ENCODE measurements at places on chromosomes 13 and 19. TPM values are rescaled to one million over a fixed set of nuclear protein-coding genes. Genes with fewer than 3 reads are reported as not detected.
A peak's percentile ranks its signal among the peaks of the same experiment; 100 is the strongest.

DNA sequence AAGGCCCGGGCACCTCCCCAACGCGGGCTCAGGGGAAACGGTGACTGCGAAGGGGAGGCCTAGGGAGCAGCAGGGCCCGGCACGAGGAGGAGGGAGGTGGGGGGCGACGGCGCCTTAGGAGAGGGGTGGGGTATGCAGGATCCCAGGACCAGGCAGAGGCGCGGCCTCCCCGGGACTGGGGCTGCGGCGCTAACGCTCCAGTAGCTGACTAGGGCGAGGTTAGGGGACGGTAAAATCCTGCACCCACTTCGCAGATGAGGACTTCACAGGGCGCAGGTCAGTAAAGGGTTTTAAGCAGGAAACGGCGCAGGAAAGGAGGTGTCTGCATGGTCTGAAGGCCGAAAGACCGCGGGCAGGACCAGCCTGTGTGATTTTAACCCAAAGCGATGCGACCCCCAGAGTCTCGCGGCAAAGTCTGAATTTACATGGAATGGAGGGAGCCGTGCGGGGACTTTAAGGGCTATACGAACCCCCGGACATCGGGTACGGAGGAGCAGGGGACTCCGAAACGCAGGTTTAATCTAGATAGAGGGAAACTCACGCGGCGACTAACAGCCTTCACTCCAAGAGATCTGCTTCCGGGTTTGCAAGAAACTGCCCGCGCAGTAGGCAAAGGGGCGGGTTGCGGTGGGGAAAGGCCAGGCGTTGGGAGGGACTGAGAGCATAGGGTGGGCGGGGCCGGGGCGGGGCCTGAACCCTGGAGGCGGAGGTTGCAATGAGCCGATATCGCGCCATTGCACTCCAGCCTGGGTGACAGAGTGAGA is at the start of gene ZNF665:
ZNF665 (minus strand) TSS at position 588 of the 764 bp plus-strand sequence. CDS start 10,460 bp downstream, outside the sequence.
- DNase-seq = peak; percentile 90

- DNase-seq = no peak
Measured at GRCh38 chr13:51243227-51243626, 21.0 kb downstream of the FAM124A start.

DNA sequence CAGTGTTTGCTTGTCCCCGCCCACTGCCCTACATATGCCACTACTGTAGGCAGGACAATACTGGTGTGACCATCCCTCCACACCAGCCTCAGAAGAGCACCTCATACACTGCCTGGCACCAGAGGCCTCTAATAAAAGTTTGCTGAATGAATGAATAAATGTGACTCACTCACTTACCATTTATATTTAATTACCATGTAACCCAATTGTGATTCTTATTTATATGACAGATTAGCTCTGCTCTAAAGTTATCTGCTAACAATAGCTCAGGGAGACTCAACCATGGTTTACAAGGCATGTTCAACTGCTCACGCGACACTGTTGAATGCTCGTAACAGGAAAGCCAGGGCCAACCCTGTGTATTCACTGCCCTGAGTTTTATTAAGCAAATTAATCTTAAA is 66.0 kb upstream of the DOCK9 start:
- DNase-seq = no peak

DNA sequence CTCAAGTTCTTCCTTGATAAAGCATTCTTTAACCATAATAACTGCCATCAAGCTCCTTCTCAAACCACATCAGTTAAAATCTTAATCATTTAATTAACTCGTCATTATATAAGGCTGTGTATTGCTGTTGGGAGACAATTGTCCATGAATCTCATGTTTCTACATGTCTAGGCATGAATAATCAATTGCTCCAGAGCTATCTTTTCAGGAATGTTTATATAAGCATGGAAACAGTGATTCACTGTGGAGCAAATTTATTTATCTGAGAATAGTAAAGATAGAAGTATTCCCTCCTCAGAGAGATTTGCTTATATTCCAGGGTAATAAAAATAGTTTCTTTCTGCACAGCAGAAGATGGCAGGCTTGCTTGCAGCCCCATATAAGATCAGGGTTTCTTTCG is 71.1 kb downstream of the CBY2 start:
- no peak for DNase-seq

DNA sequence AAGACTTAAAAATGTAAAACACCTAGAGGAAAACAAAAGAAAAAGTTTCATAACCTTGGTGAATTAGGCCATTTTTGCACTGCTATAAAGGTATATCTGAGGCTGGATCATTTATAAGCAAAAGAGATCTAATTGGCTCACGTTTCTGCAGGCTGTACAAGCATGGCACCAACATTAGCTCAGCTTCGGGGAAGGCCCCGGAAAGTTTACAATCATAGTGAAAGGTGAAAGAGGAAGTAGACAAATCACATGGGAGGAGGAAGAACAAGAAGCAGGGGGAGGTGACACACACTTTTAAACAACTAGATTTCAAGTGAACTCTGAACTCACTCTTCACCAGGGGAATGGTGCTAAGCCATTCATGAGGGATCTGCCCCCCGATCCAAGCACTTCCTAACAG is 1358.5 kb upstream of the PCDH9 start:
- no peak for DNase-seq

DNA sequence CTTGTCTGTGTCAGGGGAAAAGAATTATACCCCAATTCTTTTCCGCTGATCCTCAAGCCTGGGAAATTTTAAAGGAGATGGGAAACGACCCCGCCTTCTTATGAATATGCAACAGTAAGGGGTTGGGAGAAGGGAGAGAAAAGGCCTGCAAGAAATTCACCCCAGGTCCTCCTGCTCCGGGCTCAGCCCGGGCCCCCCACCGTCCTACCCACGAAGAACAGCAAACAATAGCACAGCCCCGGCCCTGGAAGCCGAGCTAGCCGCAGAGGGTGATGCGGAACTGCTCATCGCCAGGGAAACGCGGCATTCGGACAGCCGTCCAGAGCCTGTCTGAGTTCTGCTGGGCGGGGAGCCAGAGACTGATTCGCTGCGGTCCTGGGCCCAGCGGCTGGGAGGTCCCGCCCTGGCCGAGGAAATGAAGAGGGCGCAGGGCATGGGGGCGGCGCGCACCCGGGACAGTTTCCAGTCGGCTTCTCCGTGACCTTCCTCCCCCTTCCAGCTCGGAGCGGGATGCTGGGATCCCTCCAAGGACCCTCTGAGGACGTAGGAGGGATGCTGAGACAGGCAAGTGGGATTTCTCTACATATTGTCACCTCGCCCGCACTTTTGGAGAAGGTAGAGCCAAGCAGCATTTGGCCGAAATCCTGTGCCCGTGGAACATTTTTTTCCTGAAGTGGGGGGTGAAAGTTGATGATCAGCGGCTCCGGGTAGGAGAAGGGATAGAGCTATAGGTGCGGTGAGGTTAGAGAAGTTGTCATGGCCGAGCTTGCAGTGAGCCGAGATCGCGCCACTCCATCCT is 82.3 kb upstream of the C1QTNF9B start:
- peak; percentile 70 for DNase-seq

GRCh38 chr19:29336425-29336824 is 123.5 kb upstream of the UQCRFS1 start:
- no peak for DNase-seq

DNA sequence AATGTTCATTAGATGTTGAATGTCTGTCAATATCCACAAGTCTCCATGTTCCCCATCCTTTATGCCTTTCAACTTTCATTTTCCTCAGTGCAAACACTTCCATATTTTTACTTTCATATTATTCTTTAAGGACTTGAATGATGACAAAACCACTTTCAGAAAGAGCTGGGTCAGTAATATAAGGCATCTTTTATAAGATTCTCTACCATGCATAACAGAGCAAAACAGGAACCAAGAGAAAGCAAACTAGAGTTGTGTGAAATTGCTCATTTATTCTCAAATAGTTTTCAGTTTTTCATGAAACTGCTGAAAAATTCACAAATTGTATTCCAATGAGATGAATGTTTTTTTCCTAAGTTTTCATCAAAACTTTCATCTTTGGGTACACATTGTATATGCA is 1247.6 kb downstream of the PCDH17 start:
- no peak for DNase-seq

GRCh38 chr19:49861107-49861506 is 6.3 kb downstream of the PNKP start:
- DNase-seq = no peak

DNA sequence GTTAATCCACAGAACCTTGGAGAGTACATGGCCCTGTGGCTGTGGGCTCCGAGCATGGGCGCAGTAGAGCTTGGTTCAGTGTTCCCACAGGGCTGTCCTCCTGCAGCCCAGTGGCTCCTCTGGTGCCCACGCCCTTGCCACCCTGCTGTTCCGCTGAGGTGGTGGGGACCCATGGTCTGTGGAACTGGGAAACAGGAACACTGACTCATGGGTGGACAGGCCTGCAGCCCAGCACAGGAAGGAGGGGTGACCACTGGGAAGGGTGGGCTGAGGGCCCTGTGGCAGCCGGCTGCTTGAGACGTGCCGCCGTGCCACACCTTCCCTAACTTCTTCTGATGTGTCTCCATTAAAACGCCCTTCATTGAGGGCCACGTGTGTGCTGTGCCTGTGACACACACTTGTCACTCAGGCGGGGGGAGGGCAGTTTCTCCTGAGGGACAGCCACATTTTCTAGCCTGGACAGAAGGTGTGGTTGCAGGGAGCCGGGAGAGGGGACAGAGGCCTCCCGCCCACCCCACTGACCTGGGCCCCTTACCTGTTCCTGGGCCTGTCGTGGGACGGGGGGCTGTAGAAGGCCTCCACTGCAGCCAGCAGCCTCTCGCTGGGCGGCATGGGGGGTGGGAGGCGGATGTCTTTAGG is 21.1 kb downstream of the CHERP start:
- no peak for DNase-seq

The SLC17A7 gene
- 0.17 TPM for total RNA-seq

DNA sequence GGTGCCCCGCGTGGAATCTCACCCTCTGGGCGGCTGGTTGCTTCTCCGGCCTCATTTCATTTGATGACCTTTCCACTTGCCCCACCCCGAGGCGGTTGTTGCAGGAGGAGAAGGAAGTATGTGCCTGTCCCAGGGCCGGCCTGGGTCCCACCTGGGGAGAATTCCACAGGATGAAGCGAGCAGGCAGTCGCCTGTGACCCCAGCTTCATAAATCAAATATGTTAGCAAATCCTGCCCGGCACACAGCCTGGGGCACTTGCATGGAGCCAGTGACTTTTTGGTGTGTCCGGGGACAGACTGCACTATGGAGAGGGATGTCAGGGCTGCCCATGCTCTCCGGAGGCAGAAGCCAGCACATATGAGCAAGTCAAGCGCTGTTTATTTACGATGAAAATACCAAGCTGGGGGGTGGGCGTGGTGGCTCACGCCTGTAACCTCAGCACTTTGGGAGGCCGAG is 19.7 kb upstream of the ZBTB7A start:
- DNase-seq = no peak

The ATXN8OS gene
- not detected for total RNA-seq

DNA sequence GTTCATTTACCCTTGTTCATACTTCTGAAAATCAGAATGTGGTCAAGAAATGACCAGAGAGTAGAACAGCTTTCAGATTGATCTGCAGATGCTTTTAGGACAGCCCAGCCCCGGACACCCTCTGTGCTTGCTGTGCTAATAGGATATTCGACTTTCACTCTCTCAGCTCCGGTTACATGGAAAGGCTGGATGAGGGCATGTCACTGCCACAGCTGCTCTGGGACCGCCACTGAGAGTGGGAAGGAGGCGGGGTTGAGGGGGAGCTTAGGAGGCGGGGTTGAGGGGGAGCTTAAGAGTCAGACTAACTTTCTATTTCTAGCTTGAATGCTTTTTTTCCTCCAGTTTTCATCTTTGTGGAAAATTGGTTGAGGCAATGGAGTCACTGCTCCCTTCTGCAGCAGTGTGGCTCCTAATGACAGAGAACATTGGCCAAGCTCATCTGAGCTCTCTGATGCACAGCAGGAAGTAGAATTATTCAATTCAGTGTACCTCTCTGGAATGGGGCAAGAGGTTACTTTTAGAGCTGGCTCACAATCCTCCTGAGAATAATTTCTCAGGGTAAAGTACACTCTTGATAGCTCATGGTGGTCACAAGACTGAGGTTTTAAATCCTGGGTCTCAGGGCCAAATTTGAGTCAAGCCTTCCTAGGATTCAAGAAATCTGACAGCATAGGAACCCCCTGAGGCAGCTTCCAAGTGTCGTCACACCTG is 74.6 kb upstream of the NPAS1 start:
- peak; percentile 49 for DNase-seq

DNA sequence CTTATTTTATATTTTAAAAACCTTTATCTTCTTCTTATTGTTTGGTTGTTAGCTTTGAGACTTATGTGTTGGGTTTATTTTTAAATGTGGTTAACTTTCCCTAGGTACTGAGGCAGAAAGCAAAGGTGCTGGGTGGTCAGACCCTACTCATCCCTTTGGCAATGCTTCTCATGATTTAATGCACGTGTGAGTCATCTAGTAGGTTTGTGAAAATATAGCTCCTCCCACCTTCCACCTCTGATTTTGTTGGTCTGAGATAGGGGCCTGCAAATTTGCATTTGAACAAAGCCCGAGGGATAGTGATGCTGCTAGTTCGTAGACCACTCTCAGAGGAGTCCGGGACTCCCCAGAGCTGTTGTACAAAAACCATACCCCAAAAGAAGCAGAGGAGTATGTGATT is 771.3 kb upstream of the ARGLU1 start:
- DNase-seq = no peak

DNA sequence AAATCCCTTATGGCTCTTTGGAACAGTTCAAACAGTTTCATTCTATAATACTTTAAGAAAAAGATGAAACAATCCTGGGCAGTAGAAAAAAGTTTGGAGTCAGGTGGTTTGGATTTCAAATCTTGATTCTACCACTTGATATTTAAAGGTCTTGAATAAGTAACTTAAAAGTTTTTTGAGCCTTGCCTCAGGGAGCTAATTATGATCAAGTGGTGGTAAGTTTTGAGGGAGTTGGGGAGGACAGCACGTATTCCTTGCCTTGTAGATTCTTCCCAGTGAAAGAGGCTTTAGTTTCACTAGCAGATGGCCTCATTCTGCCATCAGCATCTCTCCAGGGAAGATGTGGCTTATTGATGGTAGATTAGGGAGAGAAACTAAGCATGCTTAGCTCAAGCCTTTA is 168.4 kb upstream of the CSNK1A1L start:
- DNase-seq = no peak

DNA sequence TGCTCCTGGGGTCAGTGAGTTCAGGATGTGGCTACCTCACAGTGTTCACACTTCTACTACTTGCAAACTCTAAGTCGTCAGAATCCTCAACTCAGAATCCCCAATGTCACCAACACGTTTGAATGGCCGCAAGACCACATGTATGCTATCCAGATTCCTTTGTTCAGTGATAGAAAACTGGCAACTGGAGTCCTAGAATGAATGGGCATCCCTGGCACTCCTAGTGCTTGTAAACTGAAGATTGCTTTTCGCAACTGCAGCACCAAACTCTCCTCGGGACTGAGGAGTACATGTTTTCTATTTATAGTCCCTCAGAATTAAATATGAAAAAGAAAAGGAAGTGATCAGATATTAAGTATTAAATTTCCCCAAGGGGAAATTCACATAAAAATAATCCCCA is 4.9 kb downstream of the SMAD9 start:
- DNase-seq = no peak

- peak; percentile 99 for DNase-seq
Measured at GRCh38 chr19:47428177-47428894, 9.0 kb upstream of the MEIS3 start.

The COL4A2 gene
- 1,320 TPM for total RNA-seq

The SDHAF1 gene
- total RNA-seq = 19.6 TPM

- DNase-seq = no peak
Measured at GRCh38 chr13:94217370-94217769, 262.1 kb downstream of the DCT start.
